ENCODE measurements at places on chromosomes 3 and 15. TPM values are rescaled to one million over a fixed set of nuclear protein-coding genes. Genes with fewer than 3 reads are reported as not detected.

Gene B3GNT5
- total RNA-seq, result 7.2 TPM

Gene TMEM158
- 20.8 TPM for total RNA-seq

Gene EIF2A
- 141 TPM for total RNA-seq

Gene IGF2BP2
- 1.2 TPM for total RNA-seq

Gene CHRNB4
- not detected for total RNA-seq

DNA sequence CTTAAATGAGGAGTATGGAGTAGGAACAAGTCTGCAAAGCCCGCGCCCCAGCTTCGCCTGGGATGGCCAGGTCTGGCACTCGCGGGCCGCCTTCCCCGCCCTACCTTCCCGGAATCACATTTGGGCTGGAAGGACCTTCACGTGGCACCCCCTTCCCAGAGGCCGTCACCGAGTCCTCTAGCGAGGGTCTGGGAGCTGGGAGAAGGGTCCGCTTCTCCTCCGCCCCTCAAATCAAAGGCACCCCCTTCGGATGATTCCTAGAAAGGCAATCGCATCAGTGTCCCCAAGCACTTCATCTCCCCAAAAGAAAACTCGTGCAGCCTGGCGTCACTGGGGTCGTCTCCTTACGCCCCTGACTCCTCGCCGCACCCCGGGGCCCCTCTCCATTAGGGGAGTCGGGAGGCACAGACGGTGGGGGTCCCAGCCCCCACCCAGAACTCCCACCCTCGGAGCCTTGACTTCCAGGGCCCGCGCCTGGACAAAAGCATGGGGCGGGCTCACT lies 380 bp downstream of the MYLK start:
- no peak for DNase-seq

GRCh38 chr3:133016838-133017309 lies 21.3 kb upstream of the TMEM108 start:
- no peak for DNase-seq

DNA sequence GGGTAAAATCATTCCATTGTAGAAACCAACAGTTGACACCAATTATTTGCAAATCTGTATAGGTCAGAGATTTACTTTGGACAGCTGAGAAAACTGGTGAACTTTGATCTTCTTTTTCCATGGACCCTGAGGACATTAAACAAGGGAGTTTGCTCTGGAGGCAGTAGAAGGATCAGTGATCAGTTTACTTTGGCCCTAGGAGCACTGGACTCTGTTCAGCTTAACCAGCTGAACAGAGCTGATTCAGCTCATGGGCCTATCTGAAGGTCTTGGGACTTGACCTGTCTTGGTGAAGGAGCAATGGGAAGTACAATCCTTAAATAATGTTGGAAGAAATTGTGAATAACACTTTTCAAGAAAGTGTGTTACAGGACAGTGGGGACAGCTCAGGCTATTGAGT lies 15.2 kb upstream of the TF start:
- DNase-seq, result no peak

GRCh38 chr3:185477316-185477715 lies 21.5 kb downstream of the TMEM41A start:
- DNase-seq, result no peak

- no peak for DNase-seq
These were observed 73.6 kb downstream of the TFG start for GRCh38 chr3:100782906-100783305.

- DNase-seq, result no peak
These were observed 169.7 kb downstream of the PLCL2 start for GRCh38 chr3:17054301-17054981.

DNA sequence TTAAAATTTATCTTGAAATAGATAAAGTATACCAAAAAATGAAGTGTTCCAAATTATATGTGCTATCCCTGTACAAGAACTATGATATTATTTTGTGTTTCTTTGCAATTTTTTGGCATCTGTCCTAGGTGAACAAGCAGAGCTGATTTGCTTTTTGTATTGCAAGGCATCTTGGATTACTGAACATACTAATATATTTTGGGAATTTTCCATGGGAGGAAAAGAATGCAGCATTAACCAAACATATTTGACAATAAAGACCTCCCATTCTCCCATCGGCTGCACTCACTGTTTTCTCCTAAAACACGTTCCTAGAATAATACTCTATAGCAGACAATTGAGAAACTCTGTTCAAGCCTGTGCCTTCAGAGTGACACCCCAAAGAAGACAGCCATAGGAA lies 265.1 kb upstream of the ALCAM start:
- DNase-seq, result no peak

DNA sequence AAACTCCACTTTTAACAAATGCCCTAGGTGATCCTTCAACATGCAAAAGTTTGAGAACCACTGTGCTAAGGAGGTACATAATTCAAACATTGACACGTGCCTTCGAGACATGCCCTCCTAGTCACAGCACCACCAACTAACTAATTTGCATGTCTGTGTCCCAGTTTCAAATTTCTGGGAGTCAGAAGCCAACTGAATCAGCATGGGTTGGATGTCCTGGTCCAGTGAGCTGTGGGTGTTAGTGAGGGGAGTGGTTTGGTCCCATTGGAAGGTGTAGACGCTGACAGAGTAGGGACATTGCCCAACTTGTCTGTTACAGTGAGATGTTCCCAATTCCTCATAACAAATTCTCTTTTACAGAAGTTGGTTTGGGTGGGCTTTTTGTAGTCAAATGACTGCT lies 67.3 kb upstream of the ADPGK start:
- DNase-seq, result no peak

- no peak for DNase-seq
These were observed 17.5 kb upstream of the POC1A start for GRCh38 chr3:52171514-52172261.

GRCh38 chr3:170267793-170268192 lies 45.6 kb downstream of the PRKCI start:
- DNase-seq, result no peak

GRCh38 chr15:84696757-84697156 lies 19.2 kb downstream of the SEC11A start:
- no peak for DNase-seq

DNA sequence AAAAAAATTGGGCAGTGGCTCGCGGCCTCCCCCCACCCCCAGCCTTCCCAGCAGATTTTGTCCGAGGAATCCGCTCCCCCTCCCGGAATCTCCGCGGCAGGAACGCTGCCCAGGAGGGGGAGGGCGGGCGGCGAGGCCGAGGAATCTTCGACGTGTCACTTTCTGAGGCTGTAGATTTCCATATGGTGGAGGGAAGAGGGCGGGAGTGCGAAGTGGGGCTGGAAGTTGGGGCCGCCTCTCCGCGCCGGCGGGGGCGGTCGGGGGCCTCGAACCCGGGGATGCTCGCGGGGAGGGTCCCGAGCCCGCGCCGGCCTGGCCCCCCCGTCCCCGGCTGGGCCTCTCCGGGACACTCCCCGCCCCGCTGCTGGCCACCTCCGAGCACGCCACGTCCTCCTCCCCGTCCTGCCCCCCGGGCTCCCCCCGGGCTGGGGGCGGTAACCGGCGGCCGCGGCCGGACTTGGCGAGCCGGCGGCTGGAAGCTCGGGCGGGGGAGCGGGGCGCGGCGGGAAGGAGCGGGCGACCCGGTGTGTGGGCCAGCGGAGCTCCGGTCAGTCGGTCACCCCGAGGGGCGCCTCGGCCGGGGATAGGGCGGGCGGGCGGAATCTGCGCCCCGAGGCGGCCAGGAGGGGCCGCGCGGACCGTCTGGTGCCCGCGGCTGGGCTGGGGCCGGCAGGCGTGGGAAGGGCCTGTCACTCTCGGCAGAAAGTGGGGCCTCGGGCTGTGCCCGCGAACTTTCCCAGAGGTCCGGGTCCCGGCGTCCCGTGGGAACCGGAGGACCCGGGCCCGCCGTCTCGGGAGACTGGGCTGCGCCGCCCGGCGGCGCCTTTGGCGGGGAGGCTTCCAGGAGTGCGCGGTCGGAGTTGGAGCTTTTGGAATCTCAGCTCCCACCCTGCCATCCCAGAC lies 951 bp downstream of the FNDC3B start:
- DNase-seq, result peak; percentile 75

DNA sequence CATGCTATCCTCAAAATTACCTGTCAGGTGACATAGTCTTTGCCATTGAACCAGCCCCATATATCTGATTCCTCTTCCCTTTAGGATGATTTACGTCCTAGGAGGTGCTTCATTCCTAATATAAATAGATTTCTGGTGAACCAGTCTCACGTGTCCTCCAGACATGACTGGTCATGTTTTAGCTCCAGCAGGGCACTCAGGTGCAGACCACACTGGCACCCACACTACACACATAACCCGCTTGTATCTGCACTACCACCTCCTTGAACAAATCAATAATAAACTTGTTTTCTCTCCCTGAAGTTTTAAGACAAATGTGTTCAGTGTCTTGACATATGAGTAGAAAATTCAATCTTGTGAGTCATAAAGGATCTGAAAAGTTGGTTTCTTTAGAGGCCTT lies 155.5 kb downstream of the GOLIM4 start:
- DNase-seq, result no peak

DNA sequence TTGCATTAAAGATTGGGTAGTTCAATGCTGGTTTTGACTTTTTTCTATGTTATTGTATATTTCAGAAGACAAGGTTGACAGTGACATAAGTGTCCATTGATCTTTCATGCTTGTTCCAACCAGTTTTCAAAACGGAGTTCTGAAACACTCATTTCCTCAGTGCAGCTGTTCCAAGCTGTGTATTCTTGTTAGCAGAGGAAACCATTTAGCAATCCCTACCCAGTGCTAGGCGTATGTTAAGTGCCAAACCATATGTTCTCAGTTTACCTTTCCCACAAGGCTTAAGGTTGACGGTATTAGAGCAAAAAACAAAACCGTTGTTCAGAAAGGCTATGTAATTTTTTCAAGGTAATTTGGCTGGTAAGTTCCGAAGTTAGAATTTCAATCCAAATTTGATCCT lies 9.1 kb downstream of the ATOSA start:
- DNase-seq, result no peak

DNA sequence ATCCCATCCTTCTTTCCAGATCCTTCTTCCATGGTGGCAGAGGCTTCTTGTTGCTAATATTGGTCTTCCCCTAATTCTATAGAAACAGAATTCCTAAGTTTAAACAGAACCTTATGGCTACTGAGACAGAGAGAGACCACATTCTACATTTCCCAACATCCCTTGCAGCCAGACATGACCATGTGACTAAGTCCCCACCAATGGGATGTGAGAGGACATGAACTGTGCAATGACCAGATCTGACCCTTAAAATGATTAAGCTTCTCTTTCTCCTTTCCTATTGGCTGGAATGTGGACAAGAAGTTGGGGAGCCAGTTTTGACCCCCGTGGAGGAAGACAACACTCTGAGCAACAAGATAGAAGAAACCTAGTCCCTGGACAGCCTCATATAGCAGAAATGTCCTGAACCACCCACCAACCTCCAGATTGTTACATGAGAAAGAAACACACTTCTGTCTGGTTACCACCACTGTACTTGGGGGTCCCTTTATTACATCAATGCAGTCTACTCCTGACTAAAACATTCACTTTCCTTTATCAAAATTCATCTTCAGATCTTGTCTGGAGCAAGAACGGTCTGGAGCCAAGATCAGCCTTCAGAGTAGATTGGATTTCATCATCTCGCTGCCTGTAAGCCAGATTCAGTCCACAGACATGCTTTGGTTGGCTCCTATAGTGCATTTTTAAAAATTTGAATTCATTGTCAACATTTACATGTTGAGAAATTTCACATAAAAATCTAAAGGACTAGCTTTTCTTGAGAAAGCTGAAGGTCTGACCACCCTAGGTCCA lies 183.9 kb downstream of the SHQ1 start:
- DNase-seq, result no peak

DNA sequence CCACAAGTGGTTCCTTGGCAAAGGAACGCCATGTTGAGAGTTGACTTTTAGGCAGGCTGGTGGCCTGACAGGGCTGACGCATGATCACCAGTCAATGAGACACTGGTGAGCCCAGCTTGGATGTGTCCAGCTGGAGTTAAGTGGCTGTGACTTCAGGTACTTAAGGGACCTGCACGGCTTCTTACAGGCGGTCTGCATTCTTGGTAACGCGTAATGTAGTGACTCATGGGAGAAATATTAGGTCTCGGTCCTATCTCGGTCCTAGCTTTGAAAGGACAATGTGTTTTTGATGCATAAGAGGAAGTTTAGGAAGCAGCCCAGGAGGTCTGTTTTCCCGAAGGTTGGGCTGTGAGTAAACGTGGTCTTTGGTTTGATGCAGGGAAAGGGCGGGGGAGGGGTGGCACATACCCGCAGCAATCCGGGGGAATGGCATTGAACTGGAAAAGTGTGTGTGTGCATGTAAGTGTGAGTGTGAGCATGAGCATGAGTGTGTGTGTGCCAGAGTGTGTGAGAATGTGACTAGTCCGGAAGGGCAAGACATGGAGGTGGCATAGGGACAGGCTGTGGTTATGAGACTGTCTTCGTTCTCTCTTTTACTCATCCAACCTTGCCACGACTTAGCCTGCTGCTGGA lies 55.3 kb downstream of the FAM43A start:
- no peak for DNase-seq

- DNase-seq, result no peak
These were observed 173.6 kb downstream of the FGF12 start for GRCh38 chr3:192553707-192554106.

DNA sequence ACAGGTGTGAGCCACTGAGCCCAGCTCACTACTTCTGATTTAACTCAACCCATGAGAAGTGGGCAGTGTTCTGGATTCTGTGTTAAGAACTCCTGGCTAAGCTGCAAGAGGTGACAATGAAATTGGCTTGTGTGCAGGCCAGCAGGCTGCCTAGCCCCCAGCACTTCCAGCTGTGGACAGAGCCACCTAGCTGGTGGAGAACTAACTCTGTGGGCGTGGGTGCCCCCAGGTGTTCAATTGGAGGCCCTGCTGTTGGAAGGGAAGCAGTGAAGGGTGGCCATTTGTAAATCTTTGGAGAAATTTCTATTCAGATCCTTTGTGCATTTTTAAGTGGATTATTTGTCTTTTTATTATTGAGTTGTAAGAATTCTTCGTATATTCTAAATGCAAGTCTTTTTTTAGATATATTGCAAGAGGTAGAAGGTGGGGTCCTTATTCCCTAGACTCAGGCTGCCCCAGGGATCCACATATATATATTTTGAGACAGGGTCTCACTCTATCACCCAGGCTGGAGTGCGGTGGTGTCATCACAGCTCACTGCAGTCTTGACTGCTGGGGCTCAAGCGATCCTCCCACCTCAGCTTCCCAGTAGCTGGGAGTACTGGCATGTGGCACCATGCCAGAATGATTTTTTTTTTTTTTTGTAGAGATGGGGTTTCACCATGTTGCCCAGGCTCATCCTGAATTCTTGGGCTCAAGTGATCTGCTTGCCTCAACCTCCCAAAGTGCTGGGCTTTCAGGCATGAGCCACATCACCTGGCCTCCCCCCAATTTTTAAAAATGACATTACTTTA lies 7.2 kb upstream of the SCAMP5 start:
- no peak for DNase-seq

- DNase-seq, result peak; percentile 40
These were observed 213.2 kb upstream of the RGMA start for GRCh38 chr15:93302080-93302765.

GRCh38 chr3:183285318-183285717 lies 32.3 kb downstream of the B3GNT5 start:
- no peak for DNase-seq

DNA sequence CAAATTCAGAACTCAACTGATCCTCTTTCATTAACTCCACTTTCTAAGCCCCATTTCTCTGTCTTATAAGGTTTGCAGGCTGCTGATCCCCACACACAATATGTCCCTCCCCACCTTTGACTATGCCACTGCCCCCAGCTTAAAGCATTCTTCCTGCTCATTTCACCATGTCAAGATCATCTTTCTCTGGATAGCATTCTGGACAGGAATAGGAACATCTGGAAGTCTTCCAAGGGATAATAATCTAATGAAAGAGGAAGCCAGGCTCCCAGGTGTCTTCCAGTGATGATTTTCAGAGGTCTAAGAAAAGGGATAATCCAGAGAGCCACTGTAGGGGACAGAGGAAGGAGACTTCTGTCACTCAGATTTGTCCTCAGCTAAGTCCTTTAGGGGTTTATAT lies 54.6 kb upstream of the GALNT15 start:
- DNase-seq, result no peak

All from prostate gland (tissue), 2 donors.